ENCODE measurements at places on chromosomes 13 and 19. TPM values are rescaled to one million over a fixed set of nuclear protein-coding genes. Genes with fewer than 3 reads are reported as not detected.

Gene NUCB1
- 118 TPM for total RNA-seq

Gene LSR
- 0.44 TPM for total RNA-seq

Gene DCT
- total RNA-seq, result not detected

Gene KRTDAP
- not detected for total RNA-seq

Gene TMEM255B
- total RNA-seq, result 42.7 TPM

- no peak for DNase-seq
Observed at GRCh38 chr19:29564574-29565005, 38.8 kb downstream of the VSTM2B start.

DNA sequence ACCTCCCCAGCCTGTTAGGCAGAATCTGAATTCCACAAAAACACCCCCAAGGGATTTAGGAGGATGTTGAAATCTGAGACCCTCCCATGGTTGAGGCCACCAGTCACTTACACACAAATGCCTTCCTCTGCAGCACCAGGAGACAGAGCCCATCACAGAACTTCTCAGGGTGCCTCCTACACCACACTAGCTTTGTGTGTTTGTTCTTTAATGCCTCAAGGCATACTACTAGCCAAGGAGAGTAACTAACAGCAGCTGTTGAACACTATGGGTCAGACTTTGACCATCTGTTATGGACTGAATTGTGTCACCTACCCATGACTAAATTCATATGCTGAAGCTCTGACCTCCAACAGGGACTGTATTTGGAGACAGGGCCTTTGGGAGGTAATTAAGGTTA, 9.5 kb upstream of the MED26 start:
- DNase-seq, result no peak

DNA sequence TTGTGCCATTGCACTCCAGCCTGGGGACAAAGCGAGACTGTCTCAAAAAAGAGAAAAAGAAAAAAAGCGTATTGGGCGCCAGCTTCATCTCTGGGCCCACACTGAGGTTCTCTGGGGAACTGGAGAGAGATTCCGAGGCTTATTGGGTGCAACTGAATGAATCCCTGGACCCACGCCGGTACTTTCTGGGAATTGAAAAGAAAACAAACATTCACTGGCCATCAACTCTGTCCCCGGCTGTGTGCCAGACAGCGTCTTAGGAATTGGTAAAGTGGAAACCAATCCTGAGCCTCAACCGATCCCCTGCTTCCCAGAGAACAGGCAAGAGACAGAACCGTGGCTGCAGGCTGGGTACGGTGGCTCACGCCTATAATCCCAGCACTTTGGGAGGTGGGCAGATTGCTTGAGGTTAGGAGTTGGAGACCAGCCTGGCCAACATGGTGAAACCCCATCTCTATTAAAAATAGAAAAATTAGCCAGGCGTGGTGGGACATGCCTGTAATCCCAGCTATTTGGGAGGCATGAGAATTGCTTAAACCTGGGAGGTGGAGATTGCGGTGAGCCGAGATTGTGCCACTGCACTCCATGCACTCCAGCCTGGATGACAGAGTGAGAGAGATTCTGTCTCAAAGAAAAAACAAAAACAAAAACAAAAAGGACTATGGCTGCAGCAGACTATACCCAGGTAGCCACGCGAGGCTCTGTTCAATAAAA, 8.6 kb downstream of the ANO8 start:
- DNase-seq, result no peak

GRCh38 chr13:107770541-107770940, 444.8 kb downstream of the LIG4 start:
- no peak for DNase-seq

DNA sequence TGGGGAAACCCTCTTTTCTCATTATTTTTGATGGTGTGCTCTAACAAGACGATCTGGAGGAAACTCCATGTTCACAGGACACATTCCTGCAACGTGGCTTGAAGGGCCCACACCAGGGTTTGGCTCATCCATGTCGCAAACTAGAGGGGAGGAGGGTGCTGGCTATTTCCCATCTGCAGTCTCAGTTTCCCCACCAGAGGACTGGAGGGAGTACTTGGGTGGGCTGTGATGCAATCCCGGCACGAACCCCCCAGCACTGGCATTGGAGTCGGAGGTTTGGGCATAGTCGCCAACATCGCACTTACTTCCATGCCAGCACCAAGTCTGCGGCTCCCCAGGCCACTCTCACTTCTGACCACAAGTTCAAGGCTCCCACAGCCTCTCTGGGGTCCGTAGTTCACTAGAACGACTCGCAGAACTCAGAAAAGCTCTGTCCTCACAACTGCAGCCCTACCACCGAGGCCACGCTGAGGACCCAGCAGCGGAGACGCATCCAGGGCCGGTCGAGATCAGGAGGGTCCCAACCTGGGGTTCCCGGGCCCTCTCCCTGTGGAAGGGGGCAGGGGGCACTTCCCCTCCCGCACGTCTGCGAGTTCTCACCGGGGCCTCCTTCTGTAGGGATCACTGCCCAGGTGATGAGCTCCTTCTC, 165.6 kb upstream of the SOX1 start:
- DNase-seq, result no peak

DNA sequence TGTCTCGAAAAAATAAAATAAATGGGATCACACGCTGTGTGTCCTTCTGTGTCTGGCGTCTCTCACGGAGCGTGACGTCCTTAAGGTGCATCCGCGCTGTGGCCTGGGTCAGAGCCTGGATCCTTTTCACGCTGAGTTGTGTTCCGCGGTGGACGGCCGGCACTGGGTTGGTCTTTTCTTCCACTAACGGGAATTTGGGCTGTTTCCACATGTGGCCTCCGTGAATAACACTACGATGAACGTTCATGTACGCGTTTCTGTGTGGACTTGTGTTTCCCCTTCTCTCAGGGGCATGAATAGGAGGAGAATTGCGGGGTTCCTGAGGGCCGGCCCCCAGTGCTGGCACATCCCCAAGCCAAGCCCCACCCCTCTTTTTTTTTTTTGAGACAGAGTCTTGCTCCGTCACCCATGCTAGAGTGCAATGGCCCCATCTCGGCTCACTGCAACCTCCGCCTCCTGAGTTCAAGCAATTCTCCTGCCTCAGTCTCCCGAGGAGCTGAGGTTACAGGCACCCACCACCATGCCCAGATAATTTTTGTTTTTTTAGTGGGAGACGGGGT, 6.2 kb upstream of the PTBP1 start:
- no peak for DNase-seq

GRCh38 chr19:32195706-32196610, 149.5 kb upstream of the ZNF507 start:
- DNase-seq, result no peak

- peak; percentile 24 for DNase-seq
Observed at GRCh38 chr13:21557995-21558394, 46.0 kb downstream of the MICU2 start.

Data from lung microvascular endothelial cell (primary cell).